ENCODE measurements at places on chromosomes 11 and 22.

GRCh38 chr22:46116491-46116958, 33.8 kb upstream of the PPARA start:
- DNase-seq: peak; percentile 88
- no peaks in the 10 kb centered on the region for H3K27me3 ChIP-seq
- H3K4me1 ChIP-seq: peaks cover 3% of the 10 kb centered on the region
- H3K27ac ChIP-seq: peak overlapping the region; percentile 11
- no peak overlapping the region for H3K4me3 ChIP-seq

DNA sequence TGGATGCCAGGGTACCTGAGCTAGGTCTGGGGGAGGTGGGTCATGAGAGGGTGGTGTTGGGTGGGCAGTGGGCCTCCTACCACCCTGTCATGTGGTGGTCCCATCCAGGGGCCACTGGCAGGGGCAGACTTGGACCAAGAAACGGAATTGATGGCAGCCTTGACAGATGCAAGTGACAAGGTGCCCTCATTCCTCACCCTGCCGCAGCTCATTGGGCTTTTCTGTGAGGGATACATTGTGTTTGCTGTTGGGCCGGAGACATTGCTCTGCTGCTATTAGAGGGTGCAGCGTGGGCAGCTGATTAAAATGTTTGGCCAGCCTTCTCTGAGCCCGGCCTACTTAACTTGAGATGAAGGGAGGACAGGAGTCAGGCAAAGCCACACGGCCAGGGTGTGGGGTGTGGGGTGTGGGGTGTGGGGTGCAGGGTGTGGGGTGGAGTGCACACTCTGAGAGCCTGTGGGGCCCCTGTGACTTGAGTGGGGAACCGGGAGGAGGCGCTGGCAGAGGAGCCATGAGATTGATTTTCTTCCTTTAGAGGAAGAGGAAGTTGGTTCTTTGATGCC, 351.5 kb downstream of the TBC1D22A start:
- H3K27me3 ChIP-seq: no peaks in the 10 kb centered on the region
- peaks cover 50% of the 10 kb centered on the region for H3K36me3 ChIP-seq
- no peak for DNase-seq
- H3K27ac ChIP-seq: no peak overlapping the region

- DNase-seq: no peak
- no peaks in the 10 kb centered on the region for H3K27me3 ChIP-seq
- H3K4me3 ChIP-seq: no peak overlapping the region
- H3K27ac ChIP-seq: no peak overlapping the region
- no peaks in the 10 kb centered on the region for H3K4me1 ChIP-seq
These were observed 323.3 kb upstream of the ZC3H12C start for GRCh38 chr11:109769858-109770257.

DNA sequence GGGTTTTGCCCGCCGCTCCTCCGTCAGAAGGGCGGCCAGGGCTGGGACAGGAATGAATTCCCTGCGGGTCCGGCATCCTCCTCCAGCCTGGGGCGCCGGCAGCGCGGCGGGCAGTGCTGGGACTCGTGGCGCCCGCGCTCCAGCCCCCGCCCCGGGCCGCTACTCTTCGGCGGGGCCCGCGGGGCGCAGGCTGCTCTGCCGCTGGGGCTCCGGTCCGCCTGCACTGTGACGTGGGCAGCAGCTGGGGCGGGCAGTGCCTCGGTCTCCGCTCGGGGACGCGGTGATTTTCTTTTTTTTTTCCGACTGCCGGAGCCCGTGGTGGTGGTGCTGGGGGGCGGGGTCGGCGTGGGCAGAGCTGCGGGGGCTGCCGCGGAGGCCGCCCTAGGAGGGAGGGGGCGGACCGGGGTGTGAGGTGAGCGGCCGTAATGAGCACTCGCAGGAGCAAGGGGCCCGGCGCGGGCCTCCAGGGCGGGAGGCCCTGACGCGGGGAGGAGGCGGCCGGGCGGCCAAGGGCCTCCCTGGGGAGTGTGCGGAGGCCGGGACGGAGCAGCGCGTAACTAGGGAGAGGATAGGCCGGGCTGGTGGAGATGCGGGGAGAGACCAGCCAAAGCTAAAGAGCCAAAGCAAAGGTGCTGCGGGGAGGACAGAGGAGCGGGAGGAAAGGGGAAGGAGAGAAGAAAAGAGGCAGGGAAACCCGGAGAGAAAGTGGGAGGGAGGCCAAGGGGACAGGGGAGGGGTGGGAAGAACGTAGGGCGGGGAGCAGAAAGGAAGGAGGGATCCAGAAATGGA, 73.3 kb upstream of the ZBED5 start:
- H3K27me3 ChIP-seq: peaks cover 48% of the 10 kb centered on the region
- peak overlapping the region; percentile 6 for H3K27ac ChIP-seq
- no peaks in the 10 kb centered on the region for H3K36me3 ChIP-seq
- H3K4me3 ChIP-seq: peak overlapping the region; percentile 71
- H3K4me1 ChIP-seq: peaks cover 19% of the 10 kb centered on the region
